ENCODE measurements at places on chromosomes 4 and X.

- no peak for DNase-seq
These were observed 279.6 kb downstream of the CFAP299 start for GRCh38 chr4:80615099-80615498.

GRCh38 chr4:182832352-182833120 lies 84.7 kb downstream of the DCTD start:
- no peak for DNase-seq

GRCh38 chr4:151304755-151305154 lies 20.6 kb downstream of the SH3D19 start:
- DNase-seq = no peak

GRCh38 chr4:3248811-3249661 lies at the start of gene MSANTD1:
Gene MSANTD1 (plus strand): TSS chr4:3249159. CDS start chr4:3249223, 64 bp downstream.
- DNase-seq = no peak

- DNase-seq = no peak
These were observed 7.8 kb upstream of the CHRNA9 start for GRCh38 chr4:40327340-40327739.

- DNase-seq = no peak
These were observed 9.3 kb downstream of the NKX1-1 start for GRCh38 chr4:1396806-1397455.

DNA sequence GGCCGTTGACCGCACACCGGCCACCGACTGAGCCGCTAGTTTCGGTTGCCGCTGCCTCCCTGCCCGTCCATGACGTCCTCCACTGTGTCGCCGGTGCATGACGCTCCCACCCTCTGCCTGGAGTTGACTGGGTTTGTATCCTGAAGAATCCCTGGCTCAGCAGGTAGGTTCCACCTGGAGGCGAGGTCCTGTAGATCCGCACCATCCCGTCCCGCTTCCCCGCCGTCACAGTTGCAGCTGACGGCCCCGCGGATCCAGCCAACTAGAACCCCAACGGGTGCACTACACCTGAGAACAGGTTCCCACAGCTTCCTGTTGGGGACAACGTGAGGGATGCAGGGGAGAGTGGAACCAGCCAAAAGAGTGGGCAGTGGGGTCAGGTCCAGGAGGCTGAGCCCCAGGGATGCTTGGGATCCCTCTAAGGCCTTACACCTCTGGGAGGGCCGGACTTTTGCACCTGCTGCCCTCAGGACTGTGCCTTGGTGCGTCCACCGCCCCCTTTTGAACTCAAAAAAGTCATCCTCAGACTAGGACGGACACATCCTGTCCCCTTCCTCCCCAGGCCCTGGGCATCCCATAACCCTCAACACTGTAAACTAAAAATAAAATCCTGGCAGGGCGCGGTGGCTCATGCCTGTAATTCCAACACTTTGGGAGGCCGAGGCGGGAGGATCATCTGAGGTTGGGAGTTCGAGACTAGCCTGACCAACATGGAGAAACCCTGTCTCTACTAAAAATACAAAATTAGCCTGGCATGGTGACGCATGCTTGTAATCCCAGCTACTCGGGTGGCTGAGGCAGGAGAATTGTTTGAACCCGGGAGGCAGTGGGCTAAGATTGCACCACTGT lies 1.1 kb upstream of the SLBP start:
- no peak for DNase-seq

DNA sequence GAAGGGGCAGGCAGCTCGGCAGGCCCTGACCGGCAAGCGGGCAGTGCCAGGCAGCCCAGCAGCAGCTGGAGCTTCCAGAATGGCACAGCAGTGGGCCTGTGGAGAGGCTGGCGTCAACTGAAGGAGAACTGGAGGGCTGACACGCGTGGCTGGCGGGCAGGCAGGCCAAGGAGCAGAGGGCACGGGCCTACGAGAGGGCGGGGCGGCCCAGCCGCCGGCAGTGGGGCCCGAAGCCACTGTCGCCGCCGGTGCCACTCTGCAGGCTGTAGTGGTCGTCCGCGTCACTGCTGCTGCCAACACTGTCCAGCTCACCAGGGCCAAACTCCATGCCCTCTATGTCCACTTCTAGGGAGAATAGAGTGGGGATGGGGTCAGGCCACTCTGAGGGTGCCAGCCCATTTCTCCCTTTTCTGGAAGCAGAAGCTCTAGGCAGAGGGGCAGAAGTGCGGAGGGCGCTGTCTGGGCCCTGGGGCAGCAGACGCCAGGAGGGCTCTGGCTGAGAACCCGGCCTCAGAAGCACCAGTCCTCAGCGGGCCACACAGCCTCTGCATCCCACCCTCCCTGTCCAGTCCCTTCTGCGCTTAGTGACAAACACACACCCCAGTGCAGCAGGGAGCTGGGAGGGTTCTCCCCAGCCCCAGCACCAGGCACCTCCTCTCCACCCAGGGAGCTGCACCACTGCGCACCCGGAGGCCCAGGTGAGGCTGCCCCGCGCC lies 8.6 kb upstream of the HAUS3 start:
- DNase-seq = no peak

- DNase-seq = no peak
These were observed 56.4 kb upstream of the VEGFC start for GRCh38 chr4:176849076-176849475.

GRCh38 chrX:120556251-120556650 lies 4.5 kb downstream of the CUL4B start:
- DNase-seq = no peak

DNA sequence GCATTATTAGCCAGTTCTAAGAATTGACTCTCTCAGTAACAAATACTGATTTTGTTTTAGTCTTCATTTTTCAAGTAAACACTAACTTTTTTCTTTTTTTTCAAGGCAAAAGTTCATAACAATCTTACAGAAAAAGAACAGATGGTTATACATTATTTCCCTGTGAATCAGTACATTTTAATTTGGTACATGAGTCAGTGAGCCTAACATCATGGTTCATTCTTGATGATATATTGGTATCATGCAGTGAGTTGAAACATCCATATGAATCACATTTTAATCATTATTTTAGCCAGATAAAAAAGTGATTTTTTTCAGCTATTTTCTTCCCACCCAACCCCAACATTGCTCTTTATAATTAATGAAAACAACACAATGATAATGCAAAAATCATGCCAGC lies 184.3 kb upstream of the TACR3 start:
- no peak for DNase-seq

DNA sequence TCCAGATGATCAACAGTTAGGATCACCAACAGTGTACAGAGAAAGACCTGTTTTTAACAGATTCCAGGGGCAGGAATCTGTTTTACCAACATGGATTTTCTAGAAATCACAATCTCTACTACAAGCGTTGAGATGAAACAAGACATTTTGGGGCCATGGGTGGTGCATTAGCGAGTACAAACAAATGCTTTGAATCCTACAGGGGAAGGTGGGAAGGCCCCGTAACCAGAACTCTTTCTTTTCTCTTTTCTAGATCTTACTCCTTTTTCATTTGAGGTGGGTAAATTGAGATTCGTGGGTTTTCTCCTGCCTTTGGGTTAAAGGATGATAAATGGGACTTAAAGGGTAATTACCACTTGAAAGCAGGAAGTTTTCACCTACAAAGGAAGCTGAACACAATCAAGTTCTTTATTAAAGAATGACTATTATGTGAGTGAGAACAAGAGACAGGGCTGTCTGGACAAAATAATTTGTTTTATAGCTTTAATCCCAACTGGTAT lies 189.9 kb upstream of the ANXA3 start:
- no peak for DNase-seq

DNA sequence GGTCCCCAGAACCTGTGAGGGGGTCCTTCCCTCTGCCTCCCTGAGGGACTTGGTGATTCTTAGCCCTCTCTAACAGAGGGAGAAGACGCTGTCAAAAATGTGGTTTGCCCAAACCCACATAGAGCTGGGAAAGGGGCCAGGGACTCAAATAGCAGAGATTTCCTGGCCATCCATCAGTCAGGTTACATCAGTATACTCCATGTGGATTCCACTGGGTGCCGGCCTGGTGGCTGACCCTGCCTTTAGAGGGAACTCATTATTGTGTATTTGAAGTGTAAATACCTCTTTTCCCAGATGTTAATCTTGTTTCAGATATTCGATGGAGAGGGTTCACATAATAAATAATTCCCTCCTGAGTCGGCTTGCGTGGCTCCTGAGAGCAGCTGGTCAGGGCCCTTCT lies 130.3 kb downstream of the TBL1X start:
- DNase-seq = no peak

DNA sequence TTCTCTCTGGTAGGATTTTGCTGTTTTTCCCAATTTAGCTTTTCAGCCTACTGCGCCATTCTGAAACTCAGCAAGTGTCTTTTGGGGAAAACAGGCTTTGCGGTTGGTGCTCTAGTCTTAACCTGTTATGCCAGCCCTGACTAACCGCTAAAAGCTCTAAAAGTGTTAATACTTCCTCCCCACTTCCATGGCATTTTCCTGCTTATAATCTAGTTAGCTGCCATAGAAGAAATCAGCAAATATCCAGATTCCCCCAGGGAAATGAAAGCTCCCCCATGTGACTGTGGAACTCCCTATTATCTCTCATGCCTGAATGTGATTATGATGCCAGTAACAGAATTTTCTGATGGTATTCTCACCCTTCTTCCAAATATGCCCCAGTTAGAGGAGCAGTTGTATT lies 28.7 kb upstream of the GYPA start:
- DNase-seq = no peak

GRCh38 chrX:139360356-139360755 lies 170.2 kb upstream of the F9 start:
- no peak for DNase-seq

- no peak for DNase-seq
These were observed 44.9 kb downstream of the HAND2 start for GRCh38 chr4:173485164-173485563.

DNA sequence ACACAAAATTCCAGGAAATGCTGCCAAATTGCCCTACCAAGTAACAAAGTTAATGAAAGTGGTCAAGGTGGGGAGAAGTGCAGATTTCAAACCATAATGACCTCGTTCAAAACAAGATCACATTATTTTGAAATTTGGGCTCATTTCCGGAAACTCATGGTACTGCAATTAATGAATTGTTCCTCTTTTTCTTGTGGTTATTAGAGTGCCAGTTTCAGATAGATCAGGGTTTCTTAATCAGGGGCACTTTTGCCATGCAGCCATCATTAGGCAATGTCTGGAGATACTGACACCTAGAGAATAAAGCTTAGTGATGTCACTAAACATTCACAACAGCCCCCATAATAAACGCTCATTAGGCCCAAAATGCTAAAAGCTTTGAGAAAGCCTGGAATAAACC lies 381.5 kb upstream of the GALNT7 start:
- no peak for DNase-seq

- DNase-seq = no peak
These were observed 89.4 kb upstream of the IL13RA1 start for GRCh38 chrX:118637997-118638396.

GRCh38 chr4:30945586-30945985 lies 225.4 kb downstream of the PCDH7 start:
- no peak for DNase-seq

GRCh38 chr4:26081795-26082498 lies 167.9 kb downstream of the SMIM20 start:
- DNase-seq = no peak

GRCh38 chr4:86845593-86845992 lies 3.6 kb downstream of the SLC10A6 start:
- no peak for DNase-seq

DNA sequence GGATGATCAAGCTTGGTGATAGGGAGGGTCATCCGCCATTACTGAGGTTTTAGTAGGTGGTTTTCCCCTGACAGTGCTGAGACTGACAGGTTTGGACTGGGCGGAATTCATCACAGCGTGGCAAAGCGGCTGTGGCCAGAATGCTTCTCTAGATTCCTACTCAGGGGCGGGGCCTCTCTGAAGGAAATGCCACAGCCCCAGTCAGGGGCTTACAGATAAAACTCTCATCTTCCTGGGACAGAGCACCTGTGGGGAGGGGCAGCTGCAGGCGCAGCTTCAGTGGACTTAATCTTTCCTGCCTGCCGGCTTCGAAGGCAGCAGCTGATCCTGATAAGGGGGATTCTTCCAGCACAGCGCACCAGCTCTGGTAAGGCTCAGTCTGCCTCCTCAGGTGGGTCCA lies 316.7 kb downstream of the RPA4 start:
- DNase-seq = no peak

GRCh38 chrX:56800801-56801200 lies 71.8 kb downstream of the NBDY start:
- peak; percentile 50 for DNase-seq

GRCh38 chr4:71126719-71127118 lies 133.3 kb downstream of the DCK start:
- no peak for DNase-seq

DNA sequence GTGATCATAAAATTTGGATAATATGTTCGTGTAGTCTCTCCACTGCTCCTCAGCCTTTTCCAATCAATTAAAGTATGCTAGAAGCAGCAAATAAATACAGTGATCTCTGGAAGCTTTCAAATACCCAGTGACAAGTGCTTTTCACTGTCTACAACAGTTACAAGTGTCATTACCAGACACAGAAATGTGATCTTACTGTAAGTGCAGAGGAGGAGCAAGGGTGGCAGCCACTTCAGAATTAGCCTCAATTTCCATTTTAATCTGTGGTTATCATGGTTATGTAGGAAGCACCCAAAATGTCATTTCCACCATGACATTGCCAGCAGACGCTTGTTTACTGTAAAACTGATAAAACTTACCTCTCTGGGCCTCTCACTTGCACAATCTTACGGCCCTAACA lies 133.9 kb upstream of the ADAMTS3 start:
- no peak for DNase-seq

- no peak for DNase-seq
These were observed 136.2 kb downstream of the CPXCR1 start for GRCh38 chrX:88883200-88883599.

DNA sequence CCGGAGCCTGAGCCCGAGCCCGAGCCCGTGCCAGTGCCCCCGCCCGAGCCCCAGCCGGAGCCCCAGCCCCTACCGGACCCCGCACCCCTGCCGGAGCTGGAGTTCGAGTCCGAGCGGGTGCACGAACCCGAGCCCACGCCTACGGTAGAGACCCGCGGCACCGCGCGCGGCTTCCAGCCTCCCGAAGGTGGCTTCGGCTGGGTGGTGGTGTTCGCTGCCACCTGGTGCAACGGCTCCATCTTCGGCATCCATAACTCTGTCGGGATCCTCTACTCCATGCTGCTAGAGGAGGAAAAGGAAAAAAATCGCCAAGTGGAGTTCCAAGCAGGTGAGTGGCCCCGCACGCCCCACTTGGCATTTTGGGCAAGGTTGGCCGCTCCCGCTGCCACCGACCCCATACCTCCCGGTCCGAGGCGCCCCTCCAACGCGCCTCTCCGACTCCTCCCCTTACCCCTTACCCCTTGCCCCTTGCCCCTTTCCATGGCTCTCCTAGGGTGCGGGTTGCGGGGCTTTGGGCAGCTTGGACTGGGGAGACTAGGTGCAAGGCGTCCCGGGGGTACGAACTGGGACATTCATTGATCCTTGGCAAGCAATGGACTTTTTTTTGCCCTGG lies 553 bp downstream of the SLC16A2 start:
- DNase-seq = no peak
